ENCODE measurements at places on chromosomes 16 and 17. TPM values are rescaled to one million over a fixed set of nuclear protein-coding genes. Genes with fewer than 3 reads are reported as not detected.

The OGFOD3 gene
- total RNA-seq: 24.9 TPM

The FBXO39 gene
- 0.49 TPM for total RNA-seq

The CMTM4 gene
- 12.0 TPM for total RNA-seq

The BEAN1 gene
- total RNA-seq: 0.28 TPM

The KRTAP1-5 gene
- not detected for total RNA-seq

The GGNBP2 gene
- 69.8 TPM for total RNA-seq

The KRTAP16-1 gene
- not detected for total RNA-seq

The MARCHF10 gene
- total RNA-seq: not detected

The ENPP7 gene
- not detected for total RNA-seq
